CD4-positive, alpha-beta T cell treated with Interleukin-10 for 1 hour (primary cell): ENCODE measurements at places on chromosomes 5 and 9.

DNA sequence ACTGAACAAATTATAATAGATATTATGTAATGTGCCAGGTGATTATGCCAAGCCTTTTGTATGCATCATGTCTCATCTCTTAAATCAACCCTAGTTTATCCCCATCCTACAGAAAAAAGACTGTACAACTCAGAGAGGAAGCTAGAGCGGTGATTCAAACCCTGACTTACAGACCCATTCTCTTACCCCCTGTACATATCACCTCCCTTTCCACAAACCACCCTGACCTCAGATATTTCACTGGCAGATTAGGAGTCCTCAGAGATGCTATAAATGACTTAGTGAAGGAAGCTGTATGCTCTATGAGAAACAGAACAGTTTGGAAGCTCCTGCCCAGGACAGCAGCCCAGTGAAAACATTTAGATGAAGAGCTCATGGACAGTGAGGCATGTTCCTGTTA, 79.1 kb upstream of the RARS1 start:
- no peak for DNase-seq

- DNase-seq: no peak
Observed at GRCh38 chr5:122743261-122743660, 31.6 kb upstream of the SNX2 start.

DNA sequence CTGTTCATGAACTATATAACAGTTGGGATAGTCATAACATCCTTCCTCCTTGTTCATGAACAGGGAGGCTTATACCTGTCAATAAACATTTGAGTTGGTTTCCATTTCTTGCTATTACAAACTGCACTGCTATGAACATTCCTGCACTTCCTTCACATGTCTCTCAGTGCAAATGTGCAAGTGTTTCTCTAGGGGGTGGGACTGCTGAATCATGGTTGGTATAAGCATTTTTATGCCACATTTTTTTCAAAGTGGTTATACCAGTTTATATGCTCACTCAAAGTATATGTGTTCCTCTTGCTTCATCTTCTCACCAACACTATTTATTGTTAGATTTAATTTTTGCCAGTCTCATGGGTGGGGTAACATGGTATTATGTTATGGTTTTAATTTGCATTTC, 25.8 kb upstream of the TPD52L3 start:
- DNase-seq: no peak

- no peak for DNase-seq
Observed at GRCh38 chr9:96201140-96201539, 100.8 kb downstream of the HSD17B3 start.

DNA sequence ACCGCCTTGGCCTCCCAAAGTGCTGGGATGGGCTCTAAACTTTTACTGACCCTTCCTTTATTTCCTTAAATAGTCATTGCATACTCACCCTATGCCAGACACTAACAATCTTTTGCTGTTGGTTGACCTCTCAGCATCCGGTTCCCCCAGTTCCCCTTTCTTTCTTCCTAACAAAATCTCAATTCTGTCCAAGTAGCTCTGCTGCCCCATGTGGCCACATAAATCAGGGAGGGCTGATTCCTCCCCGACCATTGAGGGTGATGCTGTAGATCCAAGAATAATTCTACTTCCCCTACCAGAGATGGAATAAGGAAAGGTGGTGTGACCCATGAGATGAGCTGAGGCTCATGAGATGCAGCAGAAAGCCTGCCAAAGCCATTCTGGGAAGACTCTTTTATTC, 315.3 kb upstream of the MSX2 start:
- no peak for DNase-seq

GRCh38 chr9:93675336-93676150, 99.2 kb downstream of the PHF2 start:
- no peak for DNase-seq

DNA sequence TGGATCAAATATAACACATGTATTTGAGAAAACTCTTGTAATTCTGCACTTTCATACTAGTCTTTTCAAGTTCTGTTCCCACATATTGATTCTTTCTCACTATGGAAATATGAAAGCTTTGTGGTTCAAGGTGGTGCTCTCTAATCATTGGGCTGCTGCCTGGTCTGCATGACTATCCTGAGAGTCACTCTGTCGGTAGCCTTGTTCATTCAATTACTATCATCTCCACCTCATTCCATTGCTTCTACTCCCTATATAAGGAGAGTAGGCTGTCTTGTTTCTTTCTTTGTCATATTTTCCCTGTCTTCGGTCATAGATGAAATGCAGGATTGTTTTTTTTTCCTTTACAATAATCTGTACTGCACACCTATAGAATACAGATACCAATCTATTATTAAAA, 341.4 kb upstream of the ACTBL2 start:
- no peak for DNase-seq

DNA sequence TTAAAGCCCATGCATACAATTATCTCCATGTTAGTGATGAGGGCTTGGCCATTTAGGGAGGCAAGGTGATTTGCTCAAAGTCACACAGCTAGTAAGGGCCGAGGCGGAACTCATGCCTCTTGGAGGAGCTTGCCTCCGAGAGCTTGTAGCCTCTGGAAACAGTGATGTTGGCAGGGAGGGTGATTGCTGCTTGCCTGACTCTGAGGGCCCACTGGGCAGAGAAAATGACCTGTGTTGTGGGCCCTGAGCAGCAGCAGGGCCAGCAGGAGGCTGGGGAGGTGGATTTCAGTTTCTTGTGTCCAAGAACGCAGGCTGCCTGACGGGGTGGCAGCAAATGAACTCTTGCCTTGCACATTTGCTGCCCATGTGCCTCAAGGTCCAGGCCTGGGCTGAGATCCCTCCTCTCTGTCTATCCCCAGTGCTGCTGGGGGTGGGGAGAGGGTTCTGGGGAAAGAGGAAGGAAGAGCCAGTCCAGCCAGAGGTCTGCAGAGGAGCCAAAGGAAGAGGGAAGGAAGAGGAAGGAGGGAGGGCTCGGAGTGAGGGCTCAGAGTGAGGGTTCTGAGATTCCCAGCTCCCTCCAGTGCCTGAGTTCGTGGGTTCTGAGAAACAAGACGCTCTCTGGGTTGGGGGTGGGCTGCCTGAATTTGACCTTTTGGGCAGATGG, 16.2 kb upstream of the PTGS1 start:
- no peak for DNase-seq

GRCh38 chr5:111513131-111513520, 791 bp upstream of the STARD4 start:
- no peak for DNase-seq

GRCh38 chr5:76145945-76146344, 62.8 kb downstream of the SV2C start:
- peak; percentile 3 for DNase-seq

- DNase-seq: no peak
Observed at GRCh38 chr9:109456811-109457210, 41.3 kb downstream of the PTPN3 start.

GRCh38 chr5:57338068-57338867, 144.3 kb downstream of the ACTBL2 start:
- peak; percentile 23 for DNase-seq

DNA sequence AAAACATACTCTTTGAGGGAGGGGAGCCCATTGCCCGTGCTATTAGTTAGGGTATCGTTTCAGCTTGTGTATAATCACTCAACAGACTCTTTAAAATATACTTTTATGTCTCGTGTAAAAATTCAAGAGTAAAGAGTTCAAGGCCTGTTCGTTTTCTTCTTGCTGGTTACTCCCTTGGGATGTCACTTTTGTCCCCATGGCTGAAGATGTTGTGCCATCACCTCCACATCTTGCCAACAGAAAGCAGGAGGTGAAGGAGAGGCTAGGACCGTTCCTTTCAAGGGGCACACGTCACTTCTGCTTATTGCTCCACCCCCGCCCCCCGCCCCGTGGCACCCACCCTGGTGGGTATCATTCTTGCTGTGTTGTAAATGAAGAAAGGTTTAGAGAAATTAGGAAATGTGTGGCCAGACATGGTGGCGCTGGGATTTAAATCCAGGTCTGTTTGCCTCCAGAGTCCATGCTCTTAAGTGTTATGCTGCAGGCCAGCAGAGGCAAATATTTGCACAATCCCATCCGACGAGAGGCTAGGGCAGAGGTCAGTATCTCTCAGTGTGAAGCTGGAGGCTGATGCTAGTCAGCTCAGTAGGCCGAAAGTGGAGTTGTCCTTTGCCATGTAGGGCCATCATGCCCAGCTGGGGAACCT, 3.0 kb downstream of the MLANA start:
- DNase-seq: no peak

GRCh38 chr5:1737790-1738405, 61.7 kb downstream of the MRPL36 start:
- peak; percentile 60 for DNase-seq

GRCh38 chr5:122906768-122907167, 61.4 kb downstream of the SNX24 start:
- no peak for DNase-seq

DNA sequence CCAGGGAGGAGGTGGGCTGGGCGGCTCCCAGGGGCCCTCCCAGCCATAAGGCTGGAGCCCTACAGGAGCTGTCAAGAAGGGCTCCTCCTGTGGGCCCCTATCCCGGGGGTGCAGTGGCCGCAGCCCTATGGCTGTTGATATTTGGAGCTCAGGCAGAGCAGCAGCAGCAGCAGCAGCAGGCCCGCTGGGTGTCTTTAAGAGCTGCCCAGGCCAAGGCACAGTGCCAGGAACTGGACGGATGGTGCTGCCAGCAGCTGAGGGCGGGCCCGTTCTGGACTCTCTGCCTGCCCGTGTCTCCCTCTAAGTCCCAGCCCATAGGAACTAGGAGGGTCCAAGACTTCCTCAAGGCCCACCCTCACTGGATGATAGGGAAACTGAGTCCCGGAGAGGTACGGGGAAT, 3.6 kb downstream of the AK1 start:
- no peak for DNase-seq

- no peak for DNase-seq
Observed at GRCh38 chr5:82820188-82820587, 257.0 kb downstream of the TMEM167A start.

DNA sequence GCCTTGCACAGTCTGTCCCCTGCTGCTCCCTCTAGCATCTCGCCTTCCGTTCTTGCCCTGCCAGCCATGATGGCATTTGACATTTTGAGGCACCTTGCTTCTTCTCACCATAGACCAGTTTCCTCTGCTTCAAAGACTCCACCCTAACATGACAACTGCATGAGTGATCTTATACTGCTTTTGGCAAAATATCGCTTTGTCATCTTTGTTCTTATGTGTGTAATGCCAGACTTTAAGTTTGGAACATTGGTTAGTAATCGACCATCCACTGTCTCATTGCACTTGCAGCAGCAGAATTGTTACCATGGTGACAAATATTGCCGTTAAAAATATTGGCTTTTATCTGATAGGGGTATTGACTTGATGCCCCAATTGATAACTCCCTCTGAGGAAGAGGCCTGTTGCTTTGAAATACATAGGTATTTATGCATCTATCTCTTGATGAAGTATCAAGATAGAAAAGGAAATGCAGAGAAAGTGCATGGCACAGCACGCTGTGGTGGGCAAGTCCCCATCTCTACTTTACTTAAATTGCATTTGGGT, 6.8 kb downstream of the GARIN3 start:
- peak; percentile 86 for DNase-seq

GRCh38 chr5:164504141-164504772, 998.8 kb downstream of the MAT2B start:
- peak; percentile 18 for DNase-seq

DNA sequence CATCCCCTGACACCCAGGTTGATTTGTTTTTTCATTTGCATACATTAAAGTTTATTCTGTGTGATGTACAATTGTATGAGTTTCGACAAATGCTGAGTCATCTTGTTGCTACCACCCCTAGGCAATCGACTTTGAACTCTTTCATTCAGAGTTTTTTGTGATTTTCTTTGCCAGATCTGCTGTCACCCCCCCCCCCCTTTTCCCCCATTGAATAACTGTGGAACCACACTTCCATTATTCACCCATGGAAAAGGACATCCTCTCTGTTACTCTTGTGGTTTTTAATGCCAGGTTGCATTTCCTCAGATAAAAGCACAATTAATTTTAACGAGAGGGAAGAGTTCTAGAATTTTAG, 13.7 kb upstream of the FAM120AOS start:
- no peak for DNase-seq

DNA sequence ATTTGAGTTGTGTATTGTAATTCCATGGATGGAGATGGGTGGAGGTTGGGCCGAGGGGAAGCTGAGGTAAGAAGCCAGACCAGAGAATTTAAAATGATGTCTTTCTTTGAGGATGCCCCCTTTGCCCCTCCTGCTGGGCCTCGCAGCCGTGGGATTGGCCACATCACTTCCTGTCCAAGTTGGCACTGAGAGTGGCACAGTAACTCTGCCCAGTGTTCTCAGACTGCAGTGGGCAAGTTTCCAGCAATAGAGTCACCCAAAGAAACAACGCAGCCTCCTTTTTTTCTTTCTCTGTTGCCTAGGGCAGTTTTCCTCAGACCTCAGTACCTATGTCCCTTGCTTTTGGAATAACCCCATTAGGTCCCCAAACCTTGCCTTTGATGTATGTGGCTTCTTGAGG, 306.6 kb upstream of the DMRT1 start:
- no peak for DNase-seq

GRCh38 chr5:141879941-141880738, 1.9 kb upstream of the PCDH1 start:
- no peak for DNase-seq

DNA sequence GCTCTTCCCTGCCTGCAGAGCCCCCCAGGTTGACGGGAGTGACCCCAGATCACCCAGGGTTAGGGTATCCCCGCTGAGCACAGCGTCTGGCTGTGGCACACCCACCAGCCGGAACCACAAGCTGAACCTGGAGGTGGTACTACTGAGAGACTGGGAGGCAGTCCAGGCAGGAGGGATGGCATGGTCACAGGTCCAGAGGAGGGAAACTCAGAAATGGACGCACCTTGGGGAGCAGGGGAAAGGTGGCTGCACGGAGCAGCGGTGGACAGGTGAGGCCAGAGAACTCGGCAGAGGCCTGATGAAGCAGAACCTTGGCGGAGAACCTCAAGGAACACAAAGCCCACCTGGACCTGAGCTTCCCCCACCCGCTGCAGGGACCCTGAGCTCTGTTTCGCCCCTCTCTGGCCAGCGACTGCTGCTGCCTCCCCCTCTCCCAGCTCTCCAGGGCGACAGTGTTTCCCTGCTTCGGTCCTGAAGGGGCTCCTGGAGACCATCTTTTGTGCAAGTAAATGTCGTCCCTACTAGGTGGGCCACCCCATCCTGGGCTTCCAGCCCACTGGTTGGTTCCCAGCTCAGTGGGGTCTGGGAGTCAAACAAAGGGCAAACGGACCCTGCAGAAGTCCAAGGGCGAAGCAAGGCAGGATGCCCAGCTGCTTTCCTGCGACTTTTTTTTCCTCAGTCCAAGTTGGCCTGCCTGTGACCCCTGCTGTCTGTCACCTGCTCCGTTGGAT, 845 bp downstream of the ADGRD2 start:
- no peak for DNase-seq

- no peak for DNase-seq
Observed at GRCh38 chr5:135007749-135008363, 26.2 kb downstream of the PITX1 start.
